ENCODE measurements at places on chromosomes 6 and 20. TPM values are rescaled to one million over a fixed set of nuclear protein-coding genes. Genes with fewer than 3 reads are reported as not detected.

DNA sequence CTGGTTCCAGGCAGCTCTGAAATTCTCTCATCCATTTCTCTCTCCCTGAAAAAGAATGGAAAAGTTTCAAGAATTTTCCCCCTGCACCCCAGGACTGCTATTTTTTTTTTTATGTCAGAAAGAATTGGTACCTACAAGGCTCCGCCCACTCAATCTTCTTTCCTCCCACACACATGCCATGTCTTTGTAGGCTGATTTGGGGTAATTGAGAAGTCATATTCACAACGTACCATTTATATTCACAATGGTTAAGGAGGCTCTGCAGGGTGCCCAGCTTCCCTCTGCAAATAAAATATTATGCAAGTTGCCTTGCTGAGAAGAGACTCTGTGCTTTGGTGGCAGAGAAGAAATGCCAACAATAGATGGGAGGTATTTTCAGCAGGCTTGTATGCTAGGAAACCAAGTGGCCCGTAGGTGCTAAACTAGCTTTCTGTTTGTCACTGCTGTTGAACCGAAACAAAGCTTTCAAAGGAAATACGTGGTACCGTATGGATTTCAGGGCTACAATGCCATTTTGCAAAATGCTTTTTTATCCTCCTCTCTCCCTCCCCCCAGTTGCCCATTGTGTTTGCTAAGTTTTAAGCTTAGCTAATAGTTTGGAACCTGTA, 150.0 kb downstream of the PHACTR1 start:
- no peak for DNase-seq

RALY gene
- total RNA-seq: 42.3 TPM

DCBLD1 gene
- 39.0 TPM for total RNA-seq

- no peak for DNase-seq
Observed at GRCh38 chr6:140854318-140854717, 1278.4 kb upstream of the GJE1 start.

ELOVL2 gene
- 1.6 TPM for total RNA-seq

- no peak for DNase-seq
Observed at GRCh38 chr20:5480824-5481600, 164.3 kb upstream of the PROKR2 start.

DNA sequence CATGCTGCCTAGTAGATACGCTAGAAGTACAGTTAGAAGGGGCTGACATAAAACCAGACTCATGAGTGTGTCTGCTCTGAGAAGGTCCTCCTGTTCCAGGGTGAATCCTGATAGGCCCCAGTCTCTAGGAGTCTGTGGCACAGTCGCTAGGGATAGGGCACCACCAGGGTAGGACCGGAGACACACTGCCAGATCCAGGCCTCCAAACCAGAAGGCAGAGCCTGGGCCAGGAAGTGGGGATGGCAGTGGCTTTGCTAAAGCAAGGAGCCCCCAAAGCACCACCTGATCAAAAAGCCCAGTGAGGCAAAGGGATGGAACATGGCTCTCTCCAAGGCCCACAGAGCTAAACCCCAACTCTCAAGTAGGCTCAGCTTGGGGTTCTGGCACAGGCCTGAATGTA, 21.6 kb downstream of the MDGA1 start:
- no peak for DNase-seq

GRCh38 chr20:62628691-62629090, 13.6 kb upstream of the SLCO4A1 start:
- no peak for DNase-seq

COL19A1 gene
- total RNA-seq: 0.32 TPM

Measured in fibroblast of villous mesenchyme (primary cell).